CD4-positive, alpha-beta T cell treated with Interleukin-6 for 4 hours (primary cell): ENCODE measurements at places on chromosomes 4 and X.

DNA sequence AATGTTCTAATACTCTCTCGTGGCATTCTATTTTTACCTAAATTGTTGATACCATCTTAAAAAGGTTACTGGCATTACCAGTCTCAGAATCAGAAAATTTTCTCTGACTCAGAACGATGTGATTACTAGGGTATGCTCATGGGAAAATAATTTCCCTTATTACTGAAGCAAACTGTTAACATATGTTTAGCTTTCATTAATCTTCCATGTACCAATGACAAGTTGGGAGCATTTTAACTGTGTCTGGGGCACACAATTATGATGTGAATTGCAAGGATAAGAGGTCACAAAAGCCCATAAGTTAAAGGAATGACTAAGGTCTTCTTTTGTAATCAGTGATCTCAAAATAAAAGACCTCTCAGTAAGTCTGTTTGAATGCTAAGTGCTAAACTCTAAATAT, 1254.6 kb downstream of the PCDH18 start:
- DNase-seq = no peak

DNA sequence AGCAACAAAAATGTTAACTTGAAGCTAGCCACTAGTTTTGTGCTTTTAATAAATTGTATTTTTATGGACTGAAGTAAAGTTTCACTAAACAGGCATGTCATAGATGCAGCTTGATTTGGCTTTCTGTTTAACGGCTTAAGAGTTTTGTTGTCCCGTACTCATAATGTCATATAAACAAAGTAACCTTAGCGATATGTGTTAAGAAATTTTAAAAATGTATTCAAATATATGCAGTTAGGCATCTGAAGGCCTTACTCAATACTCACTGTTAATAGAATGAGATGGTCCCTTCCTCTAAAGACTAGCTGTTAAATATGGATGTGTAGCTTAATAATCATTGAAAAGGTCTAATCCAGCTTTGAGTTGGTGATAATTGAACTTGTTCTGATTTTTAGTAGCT, 1.0 kb upstream of the SCLT1 start:
- DNase-seq = no peak

- DNase-seq = no peak
Observed at GRCh38 chr4:34972189-34972588, 1272.1 kb downstream of the ARAP2 start.

- no peak for DNase-seq
Observed at GRCh38 chrX:150438165-150438564, 75.0 kb downstream of the MAMLD1 start.

- DNase-seq = no peak
Observed at GRCh38 chr4:87326460-87326859, 3.8 kb upstream of the HSD17B13 start.

GRCh38 chrX:45766981-45767501, 566.4 kb upstream of the DIPK2B start:
- DNase-seq = no peak

DNA sequence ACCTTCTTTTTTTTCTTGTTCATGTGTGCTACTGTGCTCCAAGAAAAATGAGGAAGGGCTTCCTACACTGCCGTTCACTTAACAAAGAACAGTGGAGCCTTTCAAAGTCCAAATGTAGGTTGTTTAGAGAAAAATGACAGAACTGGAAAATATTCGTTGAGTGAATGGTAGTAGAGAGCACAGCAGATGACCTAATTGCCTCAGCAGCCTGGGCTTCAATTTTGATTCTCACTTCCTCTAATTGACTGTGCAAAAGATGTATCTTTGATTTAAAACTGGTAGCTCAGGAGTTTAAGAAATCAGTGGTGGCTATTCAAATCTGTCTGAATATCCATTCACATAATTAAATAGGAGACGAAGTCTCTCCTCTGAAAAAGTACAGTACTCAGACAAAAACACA, 5.2 kb downstream of the NLGN4X start:
- no peak for DNase-seq

DNA sequence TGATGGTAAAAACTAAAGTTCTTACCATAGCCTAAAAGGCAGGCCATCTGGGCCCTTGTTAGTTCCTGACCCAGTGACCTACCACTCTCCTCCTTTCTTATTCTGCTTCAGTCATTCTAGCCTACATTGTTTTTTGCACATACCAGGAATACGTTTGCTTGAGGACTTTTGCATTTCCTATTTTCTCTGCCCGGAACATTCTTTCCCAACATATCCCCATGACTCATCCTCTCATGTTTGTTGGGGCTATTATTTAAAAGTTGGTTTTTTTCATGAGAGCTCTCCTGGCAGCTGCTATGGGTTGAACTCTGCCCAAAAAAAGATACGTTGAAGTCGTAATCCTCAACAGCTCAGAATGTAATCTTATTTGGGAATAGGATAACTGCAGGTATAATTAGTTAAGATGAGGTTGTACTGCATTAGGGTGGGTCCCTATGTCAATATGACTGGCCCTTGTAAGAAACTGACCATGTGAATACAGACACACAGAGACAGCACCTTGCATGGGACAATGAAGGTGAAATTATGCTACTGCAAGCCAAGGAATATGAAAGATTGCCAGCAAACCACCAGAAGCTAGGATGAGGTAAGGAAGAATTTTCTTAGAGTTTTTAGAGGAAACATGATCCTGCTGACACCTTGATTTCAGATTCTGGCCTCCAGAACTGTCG, 138.3 kb upstream of the PDHA2 start:
- DNase-seq = no peak

DNA sequence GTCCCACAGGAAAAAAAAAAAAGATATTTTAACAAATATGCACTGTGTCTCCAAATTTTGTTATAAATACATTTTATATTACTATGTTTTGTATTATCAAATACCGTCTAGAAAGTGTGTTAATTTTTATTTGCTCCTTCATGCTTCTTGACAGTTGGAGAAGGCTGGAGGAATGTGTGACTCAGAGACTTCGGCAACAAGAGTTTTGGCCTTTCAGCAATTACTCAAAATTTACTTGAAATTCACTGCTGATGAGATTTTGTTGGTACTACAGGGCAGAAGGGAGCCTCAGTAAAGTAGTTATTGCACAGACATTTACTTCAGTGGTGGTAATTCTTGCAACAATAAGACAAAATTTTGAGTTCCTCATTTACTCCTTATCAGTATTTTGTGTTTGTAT, 2164.0 kb downstream of the PCDH7 start:
- DNase-seq = no peak

DNA sequence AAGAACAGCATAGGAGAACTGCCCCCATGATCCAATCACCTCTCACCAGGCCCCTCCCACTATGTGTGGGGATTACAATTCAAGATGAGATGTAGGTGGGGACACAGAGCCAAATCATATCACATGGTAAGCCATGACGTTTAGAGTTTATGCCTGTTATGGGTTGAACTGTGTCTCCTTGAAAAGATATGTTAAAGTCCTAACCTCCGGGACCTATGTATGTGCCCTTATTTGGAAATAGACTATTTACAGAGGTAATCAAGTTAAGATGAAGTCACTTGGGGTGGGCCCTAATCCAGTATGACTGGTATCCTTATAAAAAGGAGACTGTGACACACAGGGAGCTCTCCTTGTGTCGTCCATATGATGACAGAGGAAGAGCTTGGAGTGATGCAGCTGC, 25.2 kb upstream of the SLC2A9 start:
- DNase-seq = no peak

GRCh38 chr4:1049591-1049905, 38.1 kb downstream of the FGFRL1 start:
- no peak for DNase-seq

- DNase-seq = no peak
Observed at GRCh38 chr4:25107827-25108516, 52.3 kb downstream of the SEPSECS start.

DNA sequence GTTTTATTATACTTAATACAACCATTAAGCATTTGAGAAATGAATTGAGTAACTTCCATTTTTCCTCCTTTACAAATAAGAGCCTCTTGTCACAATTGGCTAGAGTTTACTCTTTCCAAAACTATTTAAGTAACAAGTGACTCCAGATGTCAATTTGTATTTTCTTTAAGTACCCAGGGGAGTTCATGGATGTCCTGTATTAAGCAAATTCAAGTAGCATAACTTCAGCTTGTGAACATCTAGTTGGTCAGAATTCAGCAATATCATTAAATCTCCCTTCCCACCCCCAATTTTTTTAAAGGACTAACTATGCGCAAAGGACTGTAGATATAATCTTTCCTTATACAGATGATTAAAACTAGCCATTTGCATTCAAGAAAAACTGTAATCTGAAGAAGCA, 1.4 kb upstream of the ADGRL3 start:
- no peak for DNase-seq

DNA sequence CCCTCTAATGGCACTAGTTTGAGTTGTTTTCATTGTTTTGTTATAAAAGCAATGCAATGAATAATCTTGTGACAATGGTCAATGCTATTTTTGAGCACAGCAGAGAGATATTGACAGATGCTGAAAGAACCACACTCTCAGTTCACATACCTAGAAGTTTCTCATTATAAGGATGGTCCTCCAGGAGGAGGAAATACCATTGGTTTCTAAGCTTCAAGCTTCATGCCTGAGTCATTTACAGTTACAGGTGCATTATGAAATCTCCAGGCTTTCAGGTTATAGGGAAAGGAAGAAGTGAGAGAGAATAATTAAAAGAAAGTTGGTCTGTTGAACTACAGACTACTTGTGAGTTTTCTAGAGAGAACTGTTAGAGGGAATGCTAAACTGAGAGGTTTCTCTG, 75.3 kb downstream of the PWWP3B start:
- no peak for DNase-seq

GRCh38 chr4:48962636-48963035, 23.4 kb upstream of the CWH43 start:
- DNase-seq = no peak

- DNase-seq = no peak
Observed at GRCh38 chr4:39464886-39465501, 6.1 kb downstream of the LIAS start.

DNA sequence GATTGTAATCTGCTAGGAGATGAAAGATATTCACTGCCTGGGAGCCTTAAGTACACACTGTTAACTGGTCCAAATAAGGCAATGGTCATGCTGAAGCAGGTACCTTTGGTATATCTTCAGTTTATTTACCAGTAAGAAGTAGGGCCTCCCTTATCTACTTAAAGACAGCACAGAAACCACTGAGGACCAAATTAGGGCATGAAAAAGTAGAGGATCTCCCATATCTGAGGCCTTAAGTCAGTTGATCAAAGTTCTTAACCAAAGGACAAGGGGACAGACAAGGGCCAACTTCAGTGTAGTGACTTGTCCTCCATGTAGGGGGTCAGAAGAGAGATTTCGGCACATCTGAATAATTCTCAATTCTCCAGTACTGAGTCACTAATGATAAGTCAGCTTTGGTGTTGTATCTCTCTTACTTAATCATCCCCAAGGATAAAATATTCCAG, 59.1 kb downstream of the AMELX start:
- DNase-seq = no peak

DNA sequence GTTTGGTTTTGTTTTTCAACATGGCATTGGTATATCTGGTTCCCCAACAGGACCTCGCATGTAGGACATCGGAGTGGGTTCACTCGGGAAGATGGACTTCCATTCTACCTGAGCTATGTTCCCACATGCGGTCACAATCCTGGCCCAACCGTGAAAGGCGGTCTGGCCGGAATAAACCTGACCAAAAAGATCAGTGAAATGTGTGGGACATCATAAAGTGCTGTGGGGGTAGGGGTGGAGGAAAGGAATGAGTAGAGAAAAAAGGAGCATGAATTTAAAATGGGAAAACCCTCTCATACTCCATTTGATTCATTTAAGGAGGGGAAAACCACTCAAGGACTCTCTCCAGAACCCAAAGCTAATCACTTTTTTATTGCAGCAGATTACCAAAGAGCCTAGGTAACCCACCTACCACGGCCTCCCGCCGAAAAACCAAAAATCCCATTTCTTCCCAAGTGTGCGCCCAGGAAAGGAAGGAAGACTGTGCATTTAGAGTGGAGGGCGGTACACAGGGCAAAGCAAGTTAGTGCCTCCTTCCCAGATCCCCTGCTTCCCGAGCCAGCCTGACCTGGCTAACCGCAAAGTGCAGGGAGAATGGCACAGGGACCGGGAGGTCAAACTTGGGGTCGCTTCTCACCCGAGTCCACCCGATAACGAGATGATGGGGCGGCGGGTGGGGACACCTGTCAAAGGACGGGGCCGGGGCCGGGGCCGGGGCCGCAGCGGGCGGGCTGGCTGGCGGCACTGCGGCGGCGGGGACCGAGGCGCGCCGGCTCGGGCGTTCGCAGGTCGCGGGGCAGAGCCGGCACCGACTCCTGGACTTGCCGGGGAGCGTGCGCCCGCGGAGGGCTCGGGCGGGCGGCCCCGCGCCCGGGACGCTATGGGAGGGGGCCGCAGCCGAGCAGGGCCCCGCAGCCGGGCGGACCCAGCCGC, 669 bp downstream of the TMEM150C start:
- DNase-seq = no peak

DNA sequence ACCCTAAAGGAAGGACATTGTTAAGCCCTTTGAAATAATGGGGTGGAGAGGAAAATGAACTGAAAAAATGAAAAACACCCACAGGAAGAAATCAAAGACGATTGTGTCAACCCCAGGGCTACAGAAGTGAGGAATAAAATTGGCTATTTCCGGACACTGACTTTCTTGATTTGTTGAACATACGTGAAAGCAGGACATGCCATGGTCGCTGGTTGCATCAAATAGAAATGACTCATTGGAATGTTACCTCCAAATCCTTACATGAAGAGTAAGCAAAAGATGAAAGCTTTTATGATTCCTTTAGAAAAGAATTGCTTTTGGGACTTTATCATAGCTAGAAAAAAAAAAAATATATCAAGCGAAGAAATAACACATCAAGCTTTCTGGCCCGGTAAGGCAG, 75.3 kb downstream of the DCUN1D4 start:
- no peak for DNase-seq

GRCh38 chr4:128571747-128572146, 237.8 kb upstream of the JADE1 start:
- DNase-seq = no peak

- no peak for DNase-seq
Observed at GRCh38 chrX:69280933-69281332, 115.7 kb upstream of the PJA1 start.

- DNase-seq = no peak
Observed at GRCh38 chr4:184815046-184815877, 10.5 kb downstream of the ACSL1 start.

DNA sequence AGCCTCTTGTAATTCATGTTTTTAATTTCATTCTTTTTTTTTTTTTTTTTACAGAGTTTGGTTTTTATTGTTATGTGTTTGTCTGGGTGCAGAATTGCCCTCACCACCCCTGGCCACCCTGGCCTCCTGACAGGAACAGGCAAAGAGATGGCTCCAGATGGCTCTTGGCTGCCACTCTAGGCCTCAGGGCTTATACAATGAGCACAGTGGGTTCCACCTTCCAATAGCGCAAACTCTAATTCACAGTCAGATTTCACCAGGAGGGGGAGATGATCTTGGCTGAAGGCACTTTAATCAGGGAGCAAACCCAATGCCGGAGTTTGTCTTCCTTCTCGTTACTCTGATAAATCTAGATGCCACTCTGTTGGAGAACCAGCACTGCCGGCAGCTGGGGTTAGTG, 24.8 kb downstream of the CPE start:
- DNase-seq = no peak

- no peak for DNase-seq
Observed at GRCh38 chr4:104749062-104749461, 254.4 kb upstream of the CXXC4 start.

- DNase-seq = no peak
Observed at GRCh38 chr4:83449009-83449408, 6.6 kb downstream of the HELQ start.
